ENCODE measurements at places on chromosomes 12 and 14.

GRCh38 chr14:64970041-64970440, 2.1 kb downstream of the RAB15 start:
- no peak for DNase-seq

DNA sequence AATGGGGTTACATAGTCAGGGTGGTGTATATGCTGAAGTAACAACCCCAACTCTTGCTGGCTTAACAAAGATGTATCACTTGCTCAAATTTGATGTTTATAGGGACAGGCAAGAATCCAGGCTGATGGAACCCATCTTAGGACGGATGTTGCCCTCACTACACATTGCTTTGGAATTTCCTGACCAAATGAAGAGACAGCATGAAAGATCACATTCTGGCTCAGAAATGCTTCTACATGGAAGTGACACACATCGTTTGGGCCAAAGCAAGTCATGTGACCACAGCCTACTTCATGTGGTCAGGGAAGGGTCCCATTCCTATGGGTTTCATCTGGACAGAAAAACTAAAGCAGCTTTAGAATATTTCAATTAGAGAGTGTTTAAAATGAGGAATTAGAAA, 345.8 kb downstream of the TMEM132D start:
- no peak for DNase-seq

DNA sequence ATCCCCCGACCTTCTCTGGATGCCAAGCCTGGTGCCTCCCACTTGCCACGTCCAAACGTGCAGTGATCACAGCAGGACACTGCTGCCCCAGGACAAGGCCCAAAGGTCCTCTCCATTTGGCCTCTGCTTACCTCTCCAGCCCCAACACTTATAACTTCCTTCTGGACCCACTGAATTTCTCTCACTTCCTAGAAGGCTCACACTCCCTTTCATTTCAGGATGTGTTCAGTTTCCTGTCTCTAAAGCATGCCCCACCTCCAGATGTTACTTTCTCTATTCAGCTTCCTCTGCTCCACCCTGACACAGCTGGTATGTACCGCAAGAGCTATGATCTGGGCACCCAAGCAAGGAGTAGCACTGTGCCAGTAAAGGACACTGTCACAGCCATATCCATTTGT, 33.0 kb downstream of the CDKL1 start:
- DNase-seq, result no peak

- no peak for DNase-seq
These were observed 5.5 kb upstream of the PSMA6 start for GRCh38 chr14:35286707-35287106.

- DNase-seq, result no peak
These were observed 343.8 kb downstream of the ADAMTS20 start for GRCh38 chr12:43208221-43208620.

- DNase-seq, result no peak
These were observed 87.1 kb downstream of the ACACB start for GRCh38 chr12:109203480-109203879.

All from GOT3 (cell line).